Activated CD4-positive, CD25-positive, alpha-beta regulatory T cell treated with anti-CD3 and anti-CD28 coated beads, Interleukin-2, amount 50 U/mL, for 24 hours (primary cell): ENCODE measurements at places on chromosomes 5 and 9.

GRCh38 chr9:13588151-13589033 lies 308.9 kb upstream of the MPDZ start:
- ATAC-seq: no peak

GRCh38 chr9:99858087-99858486 lies 36.4 kb downstream of the NR4A3 start:
- no peak for ATAC-seq

GRCh38 chr9:38371495-38371894 lies 21.0 kb upstream of the ALDH1B1 start:
- peak; percentile 27 for ATAC-seq

GRCh38 chr5:435156-435790 lies 7.7 kb upstream of the EXOC3 start:
- no peak for ATAC-seq

DNA sequence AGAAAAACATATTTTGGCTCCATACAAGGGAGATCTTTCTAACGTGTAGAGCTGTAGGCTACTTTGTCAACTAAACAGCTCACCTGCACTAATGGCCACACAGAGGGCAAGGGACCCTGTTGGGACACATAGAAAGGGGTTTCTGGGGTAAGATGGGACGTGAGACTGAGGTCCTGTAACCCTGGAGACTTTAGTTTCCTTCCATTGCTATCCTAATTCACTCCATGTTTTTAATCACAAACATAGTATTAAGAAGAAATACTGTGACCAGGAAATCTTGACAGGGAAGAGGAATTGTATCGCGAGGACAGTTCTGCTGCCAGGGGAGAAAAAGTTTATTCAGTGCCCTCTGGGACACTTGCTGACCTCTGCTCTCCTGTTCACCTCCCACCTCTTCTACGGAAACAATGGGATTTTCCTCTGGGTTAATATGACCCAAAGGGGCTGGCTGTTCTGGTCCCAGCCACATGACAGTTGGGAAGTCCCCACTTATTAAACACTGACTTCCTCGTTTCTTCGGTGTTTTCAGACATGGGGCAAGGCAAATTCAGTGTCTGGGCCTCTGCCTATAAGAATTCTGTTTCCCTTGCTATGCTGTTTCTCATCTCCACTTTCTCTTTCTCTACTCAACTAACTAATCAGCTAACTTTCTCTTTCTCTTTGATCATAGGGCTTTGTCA lies 106.9 kb upstream of the SEMA6A start:
- peak; percentile 44 for ATAC-seq

DNA sequence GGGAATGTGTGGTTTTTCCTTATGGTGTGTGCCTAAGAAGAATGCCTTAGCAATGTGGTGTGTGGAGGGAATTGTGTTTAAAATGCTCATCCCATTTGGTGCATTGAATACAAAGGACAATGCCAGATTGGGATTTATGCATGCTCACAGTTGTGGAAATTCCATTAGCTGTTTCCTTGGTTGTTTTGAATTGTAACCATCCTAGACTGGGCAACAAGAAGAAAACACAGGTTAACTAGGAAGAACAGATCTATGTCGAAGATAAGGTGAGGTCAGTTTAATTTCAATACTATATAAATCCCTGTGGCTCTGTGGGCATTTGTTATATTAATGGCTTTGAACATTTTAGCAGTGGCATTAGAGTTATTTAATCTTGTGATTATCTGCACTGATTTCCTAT lies 266.8 kb downstream of the MAT2B start:
- no peak for ATAC-seq

DNA sequence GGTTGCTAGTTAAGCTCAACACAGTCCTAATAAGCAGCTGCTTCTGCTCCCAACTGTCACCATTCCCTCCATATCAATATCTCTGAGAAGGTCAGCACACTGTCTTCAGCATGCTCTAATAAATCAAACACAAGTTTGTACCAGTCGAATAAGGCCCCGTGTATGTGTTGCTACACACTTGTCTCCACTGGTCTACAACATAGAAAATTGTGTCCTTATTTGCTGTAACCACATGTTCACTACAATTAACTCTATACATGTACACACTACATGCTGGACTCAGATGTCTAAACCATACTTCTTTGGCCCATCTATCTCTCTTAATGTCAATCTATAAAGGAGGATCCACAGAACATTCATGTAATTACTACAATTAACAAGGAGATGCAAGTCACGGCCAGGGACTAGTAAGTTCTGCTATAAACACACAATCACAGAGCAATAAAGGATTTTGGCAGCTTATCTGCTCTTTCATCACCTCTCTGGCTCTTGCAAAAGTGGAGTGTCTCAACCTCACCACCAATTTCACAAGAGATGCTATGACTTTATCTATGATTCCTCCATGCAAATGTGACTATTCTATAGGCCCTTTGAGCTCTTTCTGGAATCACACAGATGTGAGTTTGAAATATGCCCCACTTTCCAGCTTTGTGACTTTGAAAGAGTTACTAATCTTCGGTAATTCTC lies 143.9 kb downstream of the SEMA5A start:
- no peak for ATAC-seq

- no peak for ATAC-seq
Observed at GRCh38 chr5:108257996-108258395, 123.9 kb downstream of the FBXL17 start.
